ENCODE measurements at places on chromosomes 1 and 21.
A peak's percentile ranks its signal among the peaks of the same experiment; 100 is the strongest.

- no peak for DNase-seq
These were observed 40.7 kb upstream of the GPR37L1 start for GRCh38 chr1:202081992-202082391.

- DNase-seq = no peak
These were observed 53.0 kb downstream of the BCAR3 start for GRCh38 chr1:93628681-93629080.

- DNase-seq = no peak
These were observed 784 bp upstream of the KCND3 start for GRCh38 chr1:111990026-111990877.

DNA sequence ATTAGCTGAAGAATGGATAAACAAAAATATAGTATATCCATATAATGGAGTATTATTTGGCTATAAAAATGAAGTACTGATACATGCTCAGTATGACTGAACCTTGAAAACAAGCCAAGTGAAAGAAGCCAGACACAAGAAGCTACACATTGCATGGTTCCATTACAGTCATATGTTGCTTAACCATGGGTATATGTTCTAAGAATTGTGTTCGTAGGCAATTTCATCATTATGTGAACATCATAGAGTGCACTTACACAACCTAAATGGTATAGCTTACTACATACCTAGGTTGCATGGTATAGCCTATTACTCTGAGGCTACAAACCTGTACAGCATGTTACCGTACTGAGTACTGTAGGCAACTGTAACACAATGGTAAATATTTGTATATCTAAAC is 28.6 kb upstream of the FCAMR start:
- no peak for DNase-seq

DNA sequence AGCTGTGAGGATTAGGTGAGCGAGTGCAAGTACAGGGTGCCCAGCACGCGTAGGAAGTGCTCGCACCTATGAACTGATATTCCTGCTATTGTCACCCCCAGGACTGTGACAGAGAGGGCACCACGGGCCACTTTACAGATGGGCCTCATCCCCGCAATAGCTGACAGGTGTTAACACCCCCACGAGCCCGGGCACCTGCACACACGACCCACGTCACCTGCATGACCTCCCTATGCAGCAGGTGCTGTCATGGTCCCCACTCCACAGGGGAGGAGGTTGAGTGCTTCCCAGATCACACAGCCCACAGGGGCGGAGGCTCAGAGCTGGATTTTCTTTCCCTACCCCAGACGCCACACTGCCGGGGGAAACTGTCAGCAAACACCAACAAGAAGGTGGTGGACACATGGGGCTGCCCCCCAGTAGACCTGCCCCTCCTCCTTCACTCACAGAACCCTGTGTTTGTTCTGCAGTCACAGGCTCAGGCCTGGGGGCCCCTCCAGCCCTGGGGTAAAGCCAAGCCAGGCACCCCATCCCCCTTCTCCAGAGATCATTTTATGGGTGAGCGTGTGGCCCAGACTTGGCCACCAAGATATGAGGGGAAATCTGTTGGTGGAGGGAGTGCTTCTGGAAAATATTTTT is 465.5 kb downstream of the MATN1 start:
- DNase-seq = no peak

DNA sequence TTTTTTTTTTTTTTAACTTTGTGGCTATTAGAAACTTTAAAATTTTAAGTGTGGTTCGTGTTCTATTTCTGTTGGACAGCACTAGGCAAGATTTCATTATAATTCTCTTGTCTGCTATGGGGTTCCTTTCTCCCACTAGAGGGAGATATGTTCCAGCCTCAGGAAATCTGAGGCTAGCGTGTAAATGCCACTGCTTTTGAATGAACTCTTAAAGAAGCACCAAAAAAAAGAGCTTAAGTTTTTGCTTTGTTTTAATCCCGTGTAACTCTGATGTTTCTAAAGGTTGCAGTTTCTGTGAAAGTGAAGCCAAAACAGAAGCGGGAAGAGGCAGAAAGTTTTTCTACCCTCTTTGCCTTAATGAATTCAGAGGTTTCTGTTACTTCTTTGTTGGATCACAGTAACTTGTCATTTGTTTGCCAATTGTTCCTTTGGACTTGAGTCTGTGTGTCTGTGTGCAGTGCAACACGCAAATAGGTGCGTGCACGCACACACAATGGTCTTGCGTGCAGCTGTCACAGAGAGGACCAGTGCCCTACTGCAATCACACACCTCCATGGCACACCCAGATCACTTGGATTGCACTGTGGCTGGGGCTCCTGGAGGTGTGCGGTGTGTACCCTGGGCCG is 32.3 kb downstream of the HHAT start:
- DNase-seq = no peak

GRCh38 chr1:114100148-114100547 is 53.5 kb downstream of the SYT6 start:
- no peak for DNase-seq

DNA sequence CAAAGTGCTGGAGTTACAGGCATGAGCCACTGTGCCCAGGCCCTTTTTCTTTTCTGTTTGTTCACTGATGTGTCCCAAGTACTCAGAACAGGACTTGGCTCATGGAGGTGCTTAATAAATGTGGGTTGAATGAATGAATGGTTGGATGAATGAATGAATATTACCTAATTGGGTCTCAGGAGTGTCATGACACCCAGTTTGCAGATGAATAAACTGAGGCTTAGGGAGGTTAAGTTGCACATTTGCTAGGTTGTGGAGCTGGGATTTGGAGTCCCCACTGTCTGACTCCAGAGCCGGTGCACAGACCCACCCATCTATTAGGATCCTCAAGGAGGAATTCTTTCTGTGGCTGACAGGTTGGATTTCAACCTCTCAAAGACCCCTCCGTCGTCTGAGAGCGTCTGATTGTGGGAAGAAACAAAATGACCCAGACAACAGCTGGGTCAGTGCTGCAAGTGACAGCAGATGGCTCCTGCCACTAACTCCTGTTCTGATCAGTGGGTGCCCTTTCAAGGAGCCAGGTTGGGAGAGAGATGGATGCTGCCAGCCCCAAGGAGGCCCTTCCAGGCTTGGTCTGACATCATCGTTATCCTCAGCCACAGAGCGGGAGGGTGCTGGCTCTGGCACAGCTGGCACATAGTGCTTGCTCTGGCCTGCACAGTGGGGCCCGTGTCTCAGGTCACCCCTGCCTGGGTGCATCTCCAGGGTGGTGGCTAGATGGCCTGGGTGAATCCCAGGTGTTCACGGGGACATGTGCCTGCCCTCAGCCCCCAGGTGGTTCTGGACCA is 24.2 kb downstream of the ARHGEF10L start:
- DNase-seq = no peak

GRCh38 chr1:94303005-94303404 is 65.6 kb upstream of the ARHGAP29 start:
- DNase-seq = no peak

DNA sequence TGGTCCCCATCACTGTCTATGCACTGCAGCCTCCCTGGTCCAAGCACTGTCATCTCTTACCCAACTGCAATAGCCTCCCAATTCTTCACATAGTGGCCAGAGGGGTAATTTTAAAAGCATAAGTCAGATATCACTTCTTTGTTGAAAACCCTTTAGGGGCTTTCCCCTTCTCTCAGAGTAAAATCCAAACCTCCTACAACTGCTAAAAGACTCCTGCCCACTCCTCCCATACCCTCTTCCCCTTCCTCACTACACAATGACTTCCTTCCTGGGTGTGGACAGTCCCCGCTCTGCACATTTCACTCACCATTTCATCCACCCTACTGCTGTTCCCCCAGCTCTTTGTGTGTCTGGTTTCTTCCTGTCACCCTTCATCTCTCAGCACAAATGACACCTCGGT is 8.3 kb downstream of the MCOLN2 start:
- DNase-seq = no peak

GRCh38 chr1:53485478-53486394 is 26.5 kb downstream of the DMRTB1 start:
- DNase-seq = peak; percentile 46

GRCh38 chr1:112614460-112615065 is 4.4 kb downstream of the ST7L start:
- no peak for DNase-seq

DNA sequence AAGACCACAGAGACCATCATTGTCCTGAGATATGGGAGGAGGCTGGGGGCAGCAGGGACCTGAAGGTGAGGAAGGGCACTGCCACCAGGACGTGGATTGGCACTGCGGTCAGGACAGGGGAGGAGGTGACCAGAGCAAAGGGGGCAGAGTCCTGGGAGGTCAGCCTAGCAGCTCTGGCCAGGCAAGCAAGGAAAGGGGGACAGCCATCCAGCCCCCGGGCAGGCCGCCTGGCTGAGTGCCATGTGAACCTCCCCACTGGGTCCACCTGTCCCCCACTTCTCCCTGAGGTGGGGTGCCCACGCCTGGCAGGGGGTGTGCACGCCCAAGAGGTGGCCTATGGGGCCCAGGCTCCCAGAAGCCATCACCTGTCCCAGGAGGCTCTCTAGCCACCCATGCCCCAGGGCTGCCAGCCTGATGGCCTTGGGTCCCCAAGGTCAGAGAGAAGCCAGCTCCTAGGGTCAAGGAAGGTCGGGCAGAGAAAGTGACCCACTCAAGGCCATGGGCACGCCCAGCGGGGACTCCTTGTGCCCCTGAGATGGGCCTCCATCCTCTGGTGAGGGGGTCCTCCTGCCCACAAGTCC is 17.6 kb upstream of the PTTG1IP start:
- DNase-seq = no peak

DNA sequence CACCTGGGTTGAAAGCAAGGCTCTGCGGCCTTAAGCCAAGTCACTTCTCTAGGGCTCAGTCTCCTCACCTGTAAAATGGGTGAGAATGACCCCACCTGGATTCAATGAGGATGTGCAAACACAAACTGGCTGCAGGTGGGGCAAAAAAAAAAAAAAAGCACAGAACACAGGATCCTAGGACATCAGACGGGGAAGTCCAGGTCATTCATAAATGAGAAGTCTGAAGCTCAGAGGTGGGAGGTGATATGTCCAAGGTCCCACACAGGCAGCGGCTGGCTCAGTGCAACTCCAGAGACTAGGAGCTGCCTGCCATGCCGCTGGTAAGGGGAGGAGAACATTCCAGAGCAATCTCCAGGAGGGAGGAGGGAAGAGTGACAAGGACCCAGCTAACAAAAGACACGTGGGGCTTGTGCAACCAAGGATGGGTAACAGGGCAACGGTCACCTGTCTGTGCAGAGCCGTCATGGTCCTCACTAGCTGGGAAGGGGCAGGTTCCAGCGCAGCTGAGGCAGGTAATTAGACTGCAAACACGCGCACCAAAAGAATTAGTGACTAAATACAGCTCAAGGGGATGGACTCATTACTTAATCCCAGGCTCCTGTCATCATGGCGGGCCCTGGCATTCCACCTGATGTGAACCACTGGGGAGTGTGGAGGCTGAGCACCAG is 19.5 kb downstream of the IFFO2 start:
- no peak for DNase-seq

- no peak for DNase-seq
These were observed 22.6 kb downstream of the SLC5A9 start for GRCh38 chr1:48245106-48245505.

DNA sequence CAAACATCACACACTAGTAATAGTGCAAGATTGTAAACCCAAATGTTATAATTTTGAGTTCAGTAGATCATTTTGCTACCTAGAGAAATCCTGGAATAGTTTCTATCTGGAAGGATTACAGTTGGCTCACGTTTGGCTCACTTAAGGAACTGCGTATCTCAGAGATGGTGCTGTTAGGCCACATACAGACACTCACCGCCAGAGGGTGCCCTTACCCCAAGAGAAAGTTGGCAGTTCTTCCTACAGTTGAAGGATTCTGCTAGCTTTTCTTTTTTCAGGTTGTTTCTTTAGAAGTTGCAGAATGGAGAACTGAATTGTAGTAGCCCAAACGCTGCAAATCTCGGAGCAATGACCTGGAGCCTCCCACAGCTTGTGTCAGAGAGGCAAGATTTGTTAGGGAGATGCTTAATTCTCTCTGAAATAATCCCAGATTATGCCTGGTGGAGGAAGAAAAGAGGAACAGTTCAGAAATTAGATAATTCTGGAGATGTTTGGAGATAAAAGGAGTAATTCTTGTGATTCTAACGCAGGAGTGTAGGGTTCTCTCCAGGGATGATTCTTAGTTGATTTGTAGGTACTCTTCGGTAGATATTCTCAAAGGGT is 87.9 kb upstream of the PAPPA2 start:
- DNase-seq = no peak

GRCh38 chr1:8219530-8219929 is 98.4 kb upstream of the SLC45A1 start:
- no peak for DNase-seq

All from activated CD8-positive, alpha-beta memory T cell treated with anti-CD3 and anti-CD28 coated beads for 1 hour (primary cell).